ENCODE measurements at places on chromosomes 13 and 19. TPM values are rescaled to one million over a fixed set of nuclear protein-coding genes. Genes with fewer than 3 reads are reported as not detected.

The CDX2 gene
- 1.1 TPM for total RNA-seq

The PRR12 gene
- 27.7 TPM for total RNA-seq

The TGFB1 gene
- 125 TPM for total RNA-seq

The RHPN2 gene
- 59.2 TPM for total RNA-seq

The EHD2 gene
- 128 TPM for total RNA-seq

The ZNF442 gene
- total RNA-seq, result not detected

The RASGRP4 gene
- not detected for total RNA-seq

The FCER2 gene
- not detected for total RNA-seq

The LGALS7B gene
- total RNA-seq, result not detected

The MCEMP1 gene
- not detected for total RNA-seq

The CALR gene
- total RNA-seq, result 550 TPM

The PABPC3 gene
- 0.17 TPM for total RNA-seq

The TMEM38A gene
- 1.7 TPM for total RNA-seq

The MATK gene
- 1.1 TPM for total RNA-seq

The HSH2D gene
- total RNA-seq, result 0.05 TPM

The TEX26 gene
- total RNA-seq, result not detected

The GZMM gene
- total RNA-seq, result 0.25 TPM

The KLK11 gene
- not detected for total RNA-seq

The ZNF264 gene
- total RNA-seq, result 8.1 TPM

The SPACA4 gene
- not detected for total RNA-seq

The ONECUT3 gene
- total RNA-seq, result not detected

The ADGRE3 gene
- not detected for total RNA-seq

The SPIB gene
- 0.56 TPM for total RNA-seq

The ERVV-1 gene
- not detected for total RNA-seq

The ANGPTL8 gene
- total RNA-seq, result not detected

The PMIS2 gene
- not detected for total RNA-seq

The TMEM59L gene
- 6.3 TPM for total RNA-seq

The BCAM gene
- 67.7 TPM for total RNA-seq

The ZNF91 gene
- total RNA-seq, result 0.16 TPM

The KLK13 gene
- not detected for total RNA-seq

The FSTL3 gene
- 129 TPM for total RNA-seq

The TBC1D4 gene
- 19.7 TPM for total RNA-seq

The FAM216B gene
- not detected for total RNA-seq

The ACER1 gene
- not detected for total RNA-seq

The NRTN gene
- 0.68 TPM for total RNA-seq

The NLRP7 gene
- not detected for total RNA-seq

The MBD3L3 gene
- total RNA-seq, result not detected

The RNF17 gene
- total RNA-seq, result not detected

The CEACAM4 gene
- total RNA-seq, result not detected

The PSG7 gene
- total RNA-seq, result 0.09 TPM

The SMAD9 gene
- 0.05 TPM for total RNA-seq

The NKPD1 gene
- total RNA-seq, result 0.05 TPM

The SOX21 gene
- total RNA-seq, result 0.97 TPM

The DMRTC2 gene
- total RNA-seq, result not detected

The OVOL3 gene
- total RNA-seq, result 0.37 TPM

The LYPD3 gene
- 0.58 TPM for total RNA-seq

The FAAP24 gene
- total RNA-seq, result 12.4 TPM

The CBARP gene
- 4.0 TPM for total RNA-seq

The IRGC gene
- total RNA-seq, result not detected

The ZNF667 gene
- total RNA-seq, result not detected

The GNG7 gene
- 0.06 TPM for total RNA-seq

The ZNF112 gene
- 2.5 TPM for total RNA-seq

The C2CD4C gene
- total RNA-seq, result 0.39 TPM

The VSTM2B gene
- not detected for total RNA-seq
